H7 (cell line): ENCODE measurements at places on chromosomes 7 and 10. TPM values are rescaled to one million over a fixed set of nuclear protein-coding genes. Genes with fewer than 3 reads are reported as not detected.

The SLC29A3 gene
- total RNA-seq: 5.2 and 6.9 TPM in 2 replicates

The GSAP gene
- 3.7 and 4.3 TPM in 2 replicates for total RNA-seq

The CPED1 gene
- not detected in 2 replicates for total RNA-seq

The EIF3B gene
- total RNA-seq: 314 and 319 TPM in 2 replicates

The FAM25A gene
- total RNA-seq: not detected in 2 replicates

The TLL2 gene
- total RNA-seq: 2.5 and 5.0 TPM in 2 replicates

The PNLIPRP3 gene
- total RNA-seq: not detected in 2 replicates

The PITX3 gene
- 0.17 TPM in 1 of 2 replicates, not detected in the other for total RNA-seq
